ENCODE measurements at places on chromosomes 6 and 20.

- peak; percentile 58 for DNase-seq
Observed at GRCh38 chr20:36092398-36093024, 62.0 kb upstream of the EPB41L1 start.

DNA sequence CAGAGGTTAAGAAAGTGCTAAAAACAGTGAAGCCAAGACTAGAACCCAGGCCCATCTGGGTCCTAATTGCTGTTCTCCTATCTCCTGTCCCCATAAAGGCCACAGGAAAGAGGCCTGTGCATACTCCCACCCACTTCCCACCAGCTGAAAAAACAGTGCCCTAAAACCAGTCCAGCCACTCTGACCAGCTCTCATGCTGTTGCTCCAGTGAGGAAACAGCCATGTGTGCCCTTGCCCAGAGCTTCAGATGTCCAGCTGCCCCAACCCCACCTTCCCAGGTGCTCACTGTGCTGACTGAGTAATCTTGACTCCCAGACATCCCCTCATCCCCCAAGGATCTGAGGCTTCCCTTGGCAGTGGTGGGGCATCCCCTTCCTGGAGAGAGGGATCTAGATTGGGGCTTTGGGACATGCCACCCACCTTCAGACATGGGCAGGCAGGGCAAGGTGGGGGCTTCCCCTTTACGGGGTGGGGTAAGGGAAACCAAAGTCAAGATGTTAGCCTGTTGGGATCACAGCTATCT lies 28.7 kb downstream of the KCNK5 start:
- peak; percentile 7 for DNase-seq

- no peak for DNase-seq
Observed at GRCh38 chr6:11330413-11330760, 97.9 kb upstream of the NEDD9 start.

- peak; percentile 68 for DNase-seq
Observed at GRCh38 chr6:156718647-156719394, 58.4 kb upstream of the ARID1B start.

- DNase-seq = no peak
Observed at GRCh38 chr20:21500599-21500998, 13.3 kb downstream of the NKX2-2 start.

DNA sequence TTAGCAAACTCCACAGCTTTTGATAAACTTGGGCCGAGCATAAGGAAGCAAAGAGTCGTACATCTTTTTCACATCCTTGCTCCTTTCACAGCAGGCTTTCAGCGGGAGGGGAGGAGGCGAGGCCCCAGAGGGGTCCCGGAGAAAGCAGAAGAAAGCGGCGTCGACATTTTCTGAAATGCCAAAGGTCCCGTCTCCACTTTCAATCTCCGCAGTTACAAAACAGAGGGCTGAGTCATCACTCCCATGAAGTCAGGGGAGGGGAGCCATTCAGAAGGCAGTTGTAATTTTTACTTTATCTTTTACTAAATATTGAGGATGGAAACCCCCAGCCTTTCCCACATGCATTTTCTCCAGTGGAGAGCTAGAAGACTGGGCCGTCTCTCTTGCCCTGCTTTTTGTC lies 174.2 kb upstream of the THBS2 start:
- DNase-seq = no peak

DNA sequence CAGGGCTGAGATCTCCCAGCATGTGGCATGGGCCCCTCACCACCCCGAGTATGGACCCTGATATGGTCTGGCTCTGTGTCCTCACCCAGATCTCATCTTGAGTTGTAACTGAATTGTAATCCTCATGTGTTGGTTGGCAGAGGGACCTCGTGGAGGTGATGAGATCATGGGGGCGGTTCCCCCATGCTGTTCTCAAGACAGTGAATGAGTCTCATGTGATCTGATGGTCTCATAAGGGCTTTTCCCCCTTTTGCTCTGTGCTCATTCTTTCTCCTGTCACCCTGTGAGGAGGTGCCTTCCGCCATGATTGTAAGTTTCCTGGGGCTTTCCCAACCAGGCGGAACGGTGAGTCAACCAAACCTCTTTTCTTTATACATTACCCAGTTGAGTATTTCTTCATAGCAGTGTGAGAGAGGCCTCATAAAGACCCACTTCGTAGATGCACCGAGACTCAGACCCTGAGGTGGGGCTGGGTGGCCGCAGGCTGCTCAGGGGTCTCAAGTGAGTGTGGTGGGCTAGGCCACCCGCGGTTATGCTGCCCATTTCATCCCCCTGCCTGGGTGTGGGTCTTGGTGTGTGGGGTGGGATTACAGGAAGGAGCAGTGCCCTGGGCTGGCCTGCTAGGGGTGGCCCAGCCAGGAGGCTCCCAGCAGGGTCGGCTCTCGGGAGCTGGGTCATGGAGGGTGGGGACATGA lies 26.2 kb upstream of the GATA5 start:
- DNase-seq = no peak

- peak; percentile 23 for DNase-seq
Observed at GRCh38 chr20:24781418-24781980, 167.6 kb upstream of the CST7 start.

GRCh38 chr6:134457941-134458340 lies 140.0 kb upstream of the SGK1 start:
- DNase-seq = no peak

DNA sequence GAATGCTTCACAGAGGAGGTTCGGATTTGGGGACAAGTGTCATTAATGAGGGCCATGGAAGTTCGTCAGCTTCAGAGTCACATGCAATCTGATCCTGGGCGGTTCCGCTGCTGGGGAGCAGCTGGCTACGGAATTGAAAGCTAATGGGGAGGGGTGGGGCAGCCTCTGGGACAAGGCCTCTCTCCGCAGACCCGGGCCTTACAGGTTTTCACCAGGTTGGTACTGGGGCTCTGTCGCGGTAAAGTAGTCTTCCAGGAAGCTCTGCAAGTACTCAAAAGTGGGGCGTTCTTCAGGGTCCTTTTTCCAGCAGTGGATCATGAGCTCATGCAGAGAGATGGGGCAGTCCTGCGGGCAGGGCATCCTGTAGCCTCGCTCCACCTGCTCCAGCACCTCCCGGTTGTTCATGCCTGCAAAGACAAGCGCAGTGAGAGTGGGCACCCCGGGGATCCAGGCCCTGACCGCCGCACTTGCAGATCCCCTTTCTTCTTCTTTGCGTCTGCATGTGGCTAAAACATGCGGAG lies 55.9 kb upstream of the TRAF3IP2 start:
- DNase-seq = peak; percentile 81

- no peak for DNase-seq
Observed at GRCh38 chr20:51023617-51024155, 779 bp upstream of the KCNG1 start.

- no peak for DNase-seq
Observed at GRCh38 chr6:132513831-132514545, 1.1 kb upstream of the STX7 start.

GRCh38 chr20:61599061-61599531 lies 347.0 kb downstream of the CDH4 start:
- DNase-seq = no peak

DNA sequence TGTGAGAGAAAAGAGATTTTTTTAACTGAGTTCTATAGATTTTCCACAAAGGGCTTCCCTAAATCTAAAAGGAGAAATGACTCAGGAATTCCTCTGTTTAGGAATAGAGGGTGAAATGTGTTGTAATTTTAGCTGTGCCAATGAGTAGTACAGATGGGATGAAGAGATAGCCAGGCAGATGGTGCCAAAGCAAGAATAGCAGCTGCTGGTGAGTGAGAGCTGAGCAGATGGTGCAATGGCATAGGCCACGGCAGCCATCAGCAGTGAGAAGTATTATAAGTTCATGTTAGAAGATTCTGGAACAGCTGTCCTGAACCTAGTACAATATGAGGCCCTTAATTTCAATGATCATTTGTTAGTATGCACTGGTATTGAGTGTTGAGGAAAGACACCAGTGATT lies 40.2 kb upstream of the CRISP1 start:
- DNase-seq = peak; percentile 23

- no peak for DNase-seq
Observed at GRCh38 chr6:109628158-109629000, 62.6 kb downstream of the AK9 start.

DNA sequence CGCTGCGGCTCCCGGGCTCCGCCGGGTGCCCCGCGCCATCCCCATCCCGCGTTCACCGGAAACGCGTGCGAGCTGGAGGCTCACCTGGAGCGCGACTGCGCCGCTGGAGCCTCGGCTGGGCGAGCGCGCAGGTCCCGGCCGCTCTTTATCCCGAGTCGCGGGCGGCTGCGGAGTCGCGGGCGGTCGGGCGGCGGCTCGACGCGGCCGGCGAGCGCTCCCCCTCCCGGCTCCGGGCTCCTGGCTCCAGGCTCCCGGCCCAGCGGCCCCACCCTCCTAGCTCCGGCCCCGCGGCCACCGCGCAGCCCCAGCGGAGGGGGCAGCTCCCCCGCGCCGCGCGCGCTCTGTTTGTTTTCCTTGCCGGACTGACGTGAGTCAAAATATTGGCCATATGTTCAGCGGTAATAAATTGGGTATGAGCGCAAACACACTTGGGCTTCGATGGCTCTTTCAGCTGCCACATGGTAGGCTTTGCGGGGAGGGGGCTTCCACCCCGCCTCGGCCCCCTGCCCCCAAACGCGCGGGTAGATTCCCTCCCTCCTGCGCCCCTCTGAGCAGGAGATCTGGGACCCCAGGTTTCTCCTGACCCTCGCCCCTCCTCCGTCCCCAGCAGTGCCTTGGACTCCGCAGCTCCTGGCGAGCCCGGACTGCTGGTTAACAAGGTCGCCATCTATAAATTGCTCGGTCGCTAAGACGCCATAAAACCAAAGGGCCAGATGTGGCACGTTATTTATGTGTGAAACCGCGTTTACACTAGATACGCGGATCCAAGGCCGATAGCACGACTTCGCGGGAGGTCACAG lies 8.8 kb upstream of the NKX2-2 start:
- no peak for DNase-seq

DNA sequence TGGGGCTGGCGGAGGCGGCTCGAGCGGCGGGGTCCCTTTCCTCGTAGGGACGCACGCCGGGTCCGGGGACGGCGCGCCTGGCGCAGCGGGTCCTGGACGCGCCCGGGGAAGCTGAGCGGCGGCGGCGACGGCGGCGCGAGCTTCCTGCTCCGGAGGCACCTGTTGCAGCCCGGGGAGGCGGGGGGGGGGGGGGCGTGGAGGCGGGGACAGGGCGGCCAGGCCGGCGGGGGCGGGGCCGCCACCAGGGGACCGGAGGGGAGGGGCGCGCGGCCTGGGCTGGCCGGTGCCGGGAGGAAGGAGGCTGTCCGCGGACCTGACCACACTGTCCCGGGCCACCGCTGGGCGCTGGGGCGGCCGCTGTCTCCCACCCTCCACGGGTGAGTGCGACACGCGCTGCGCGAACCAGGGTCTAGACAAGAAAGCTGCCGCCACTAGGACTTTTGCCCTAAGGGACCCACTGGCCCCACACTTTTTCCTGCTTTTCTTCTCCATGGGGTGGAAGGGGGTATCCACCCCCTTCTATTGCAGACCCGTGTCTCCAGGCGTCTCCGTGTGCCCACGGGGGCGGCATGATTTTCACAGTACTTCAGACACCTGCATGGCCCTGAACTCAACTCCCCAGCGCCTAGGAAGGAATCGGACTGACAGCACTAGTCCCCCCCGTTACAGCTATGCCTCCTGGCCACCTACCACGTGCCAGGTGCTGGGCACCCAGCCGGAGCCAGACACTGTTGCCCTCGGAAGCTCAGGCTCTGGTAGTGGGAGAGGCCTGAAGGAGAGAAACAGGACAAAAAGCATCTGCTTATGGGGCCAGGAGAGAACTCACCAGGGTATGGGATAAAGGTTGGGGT lies at the start of gene NFATC2:
TSS of gene NFATC2 (minus strand) at position 149 of the 851 bp plus-strand sequence. CDS start 220 bp downstream, outside the sequence.
- peak; percentile 47 for DNase-seq

DNA sequence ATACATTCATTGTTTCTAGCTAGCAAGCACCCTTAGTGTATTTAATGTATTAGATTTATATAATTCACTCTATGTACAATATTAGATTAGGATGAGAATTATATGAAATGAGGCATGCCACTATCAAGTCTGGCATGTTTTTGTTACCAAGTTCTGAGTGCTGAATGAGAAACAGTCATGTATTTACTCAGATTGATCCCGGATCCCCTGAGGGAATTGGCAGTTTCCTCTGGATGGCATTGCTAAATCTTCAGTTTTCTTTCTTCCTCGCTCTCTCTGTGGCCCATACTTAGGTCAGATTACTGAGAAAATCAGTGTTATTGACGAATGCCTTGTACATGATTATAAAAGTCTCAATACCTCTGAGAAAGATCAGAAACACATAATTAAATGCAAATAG lies 66.6 kb downstream of the CDKAL1 start:
- DNase-seq = no peak

- DNase-seq = no peak
Observed at GRCh38 chr6:25138934-25139415, 140.2 kb upstream of the CARMIL1 start.

DNA sequence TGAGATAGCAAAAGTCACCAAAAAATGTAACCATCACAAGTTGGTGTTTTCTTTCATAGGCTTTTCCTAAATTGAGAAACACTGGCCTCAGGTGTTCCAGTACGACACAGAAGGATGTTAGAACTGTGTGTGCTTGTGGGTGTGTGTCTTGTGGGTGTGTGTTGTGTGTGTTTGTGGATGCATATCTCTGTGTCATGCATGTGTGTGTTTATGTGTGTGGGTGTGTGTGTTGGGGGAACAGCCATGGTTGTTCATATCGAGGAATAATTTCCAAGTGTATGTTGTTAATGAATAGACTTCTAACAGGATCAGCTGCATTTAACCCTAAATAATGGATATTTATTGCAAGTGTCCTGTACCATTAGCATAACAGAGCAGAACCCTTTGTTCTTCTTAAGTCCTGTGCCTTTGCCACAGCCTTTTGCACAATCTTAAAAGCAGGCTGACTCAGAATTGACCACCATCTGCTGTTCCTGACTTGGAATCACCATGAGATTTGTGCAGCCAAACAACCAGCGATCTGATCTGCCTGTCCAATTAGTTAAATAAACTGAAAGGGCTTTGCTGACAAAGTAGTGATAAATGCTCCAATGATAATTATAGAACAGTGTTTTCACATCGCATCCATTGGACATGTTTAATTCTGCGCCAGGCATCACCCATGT lies 7.6 kb downstream of the CD93 start:
- no peak for DNase-seq

DNA sequence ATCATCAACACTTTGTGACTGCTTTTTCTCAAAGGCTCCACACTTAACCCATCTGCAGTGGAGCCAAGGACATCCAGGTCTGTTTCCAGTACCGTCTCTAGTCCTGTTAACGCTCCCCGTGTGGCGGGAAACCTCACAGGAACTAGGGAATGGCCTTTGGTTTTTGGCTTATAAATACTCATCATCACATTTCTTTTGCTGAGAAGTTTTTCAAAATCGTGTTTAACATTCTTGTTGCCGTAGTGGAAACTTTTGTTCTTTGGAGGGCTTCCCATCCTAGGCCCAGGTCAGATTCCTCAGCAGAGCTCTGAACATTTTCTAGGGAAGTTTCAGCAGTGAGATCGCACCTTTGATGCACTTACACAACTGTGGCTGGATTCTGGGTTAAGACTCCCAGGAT lies 24.6 kb downstream of the DAAM2 start:
- no peak for DNase-seq

DNA sequence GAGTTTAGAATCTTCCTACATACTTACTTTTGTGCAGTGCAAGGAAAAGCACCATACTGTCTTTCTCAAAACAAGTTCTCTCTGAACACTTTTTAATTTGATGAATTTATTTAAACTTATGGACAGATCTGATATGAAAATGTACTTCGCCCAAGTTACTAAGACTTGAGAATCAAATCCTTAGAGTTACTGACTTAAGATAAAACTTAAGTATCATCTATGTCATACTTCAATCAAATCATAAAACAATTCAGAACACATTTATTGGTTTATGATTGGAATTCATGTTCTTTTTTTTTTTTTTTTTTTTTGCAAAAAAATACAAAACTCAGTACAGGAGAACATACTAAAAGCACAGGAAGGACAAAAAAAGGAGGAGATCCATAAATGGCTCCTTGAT lies 77.7 kb downstream of the MBOAT1 start:
- no peak for DNase-seq
